AML-193 (cell line): ENCODE measurements at places on chromosomes 6 and 20.

DNA sequence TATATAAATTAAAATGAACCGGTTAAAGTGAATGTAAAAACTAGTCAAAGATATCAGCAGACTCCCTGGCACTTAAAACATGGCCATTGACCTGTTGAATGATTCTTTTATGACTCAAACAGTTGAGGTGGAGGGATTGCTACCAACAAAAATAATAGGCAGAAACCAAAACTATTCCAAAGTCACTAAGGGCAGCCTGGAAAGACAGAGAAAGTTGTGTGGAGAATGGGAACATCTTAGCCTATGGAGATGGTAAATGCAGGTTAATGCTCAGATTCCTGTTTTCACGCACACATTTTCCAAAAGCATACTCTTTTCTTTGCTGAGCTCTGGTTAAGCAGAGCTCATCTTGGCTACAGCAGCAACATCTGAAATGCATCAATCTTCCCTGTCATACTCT lies 553.5 kb downstream of the HACE1 start:
- no peak for DNase-seq

DNA sequence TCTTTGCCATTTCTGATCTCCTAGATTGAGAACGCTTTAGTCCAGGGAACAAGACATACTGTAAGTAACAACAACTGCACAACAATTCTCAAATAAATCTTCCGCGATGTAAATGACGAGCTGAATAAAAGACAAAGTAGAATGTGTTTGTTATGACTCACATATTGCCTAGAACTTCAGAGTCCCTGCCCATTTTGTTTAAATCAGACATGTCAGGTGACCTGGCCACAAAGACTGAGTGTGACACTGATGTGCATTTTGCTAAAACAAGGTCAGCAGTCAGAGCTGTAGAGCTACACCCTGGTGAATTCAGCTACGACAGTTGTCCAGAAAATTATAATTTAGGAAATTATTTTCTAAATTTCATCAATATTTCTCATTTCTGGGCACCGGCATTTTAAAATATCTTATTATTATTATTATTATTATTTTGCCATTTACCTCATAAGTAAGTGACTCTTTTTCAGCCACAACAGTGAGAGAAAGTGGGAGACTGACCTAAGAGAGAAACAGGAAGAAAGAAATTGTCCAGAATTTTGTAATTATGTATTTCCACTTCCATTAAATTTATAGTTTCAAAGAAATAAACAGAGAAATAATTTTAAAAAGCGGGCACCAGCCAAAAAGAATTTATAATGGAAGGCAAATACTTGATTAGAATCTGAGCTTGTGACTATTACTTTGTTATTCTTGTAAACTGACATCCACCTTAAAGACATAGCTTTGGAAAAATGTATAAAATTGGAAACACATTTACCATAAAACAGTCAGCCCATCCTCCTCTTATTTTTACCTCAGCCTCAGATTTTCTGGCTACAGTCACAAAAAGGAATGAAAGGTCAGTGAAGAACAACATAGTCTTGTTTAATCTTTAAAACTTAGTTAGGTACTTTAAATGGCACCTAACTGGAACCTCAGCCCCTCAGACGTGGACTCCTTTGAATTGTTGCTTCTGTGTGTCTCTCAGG lies 157.0 kb upstream of the CITED2 start:
- no peak for DNase-seq

DNA sequence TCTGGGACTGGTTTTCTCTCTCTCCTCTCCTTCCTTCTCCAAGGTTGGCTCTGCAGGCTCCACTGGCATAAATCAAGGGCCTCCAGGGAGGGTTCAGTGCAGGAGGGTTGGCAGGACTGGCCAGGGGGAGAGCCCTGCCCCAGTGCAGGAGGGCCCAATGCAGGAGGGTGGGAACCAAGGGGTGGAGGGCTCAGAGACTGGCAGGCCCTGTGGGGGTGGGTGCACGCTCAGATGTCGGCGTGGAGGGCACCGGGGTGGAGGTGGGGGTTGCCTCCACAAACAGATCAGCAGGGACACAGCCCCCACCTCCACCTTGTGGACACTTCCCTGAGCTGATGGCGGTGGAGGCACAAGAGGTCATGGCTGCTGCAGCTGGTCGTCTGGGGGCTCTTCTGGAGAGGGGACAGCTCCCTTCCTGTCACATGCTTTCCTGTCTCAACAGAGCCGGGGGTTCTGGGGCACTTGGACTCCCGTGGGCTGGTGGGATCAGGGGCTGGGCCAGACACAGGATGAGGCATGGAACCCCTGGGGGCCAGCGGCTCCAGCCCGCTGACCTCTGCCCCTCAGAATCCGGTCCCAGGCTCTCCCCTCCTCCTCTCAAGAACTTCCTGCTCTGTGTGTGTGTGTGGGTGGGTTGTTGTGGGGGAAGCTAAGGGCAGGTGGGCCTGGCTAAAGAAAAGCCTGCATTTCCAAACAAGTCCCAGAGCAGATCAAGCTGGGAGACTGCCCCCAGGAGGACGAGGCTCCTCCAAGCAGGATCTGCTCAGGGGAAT lies 2.7 kb upstream of the ABHD16B start:
- DNase-seq, result no peak

GRCh38 chr6:39777218-39777617 lies 15.0 kb upstream of the DAAM2 start:
- DNase-seq, result no peak

GRCh38 chr6:27874016-27874415 lies 38.2 kb downstream of the OR2B2 start:
- DNase-seq, result peak; percentile 38

DNA sequence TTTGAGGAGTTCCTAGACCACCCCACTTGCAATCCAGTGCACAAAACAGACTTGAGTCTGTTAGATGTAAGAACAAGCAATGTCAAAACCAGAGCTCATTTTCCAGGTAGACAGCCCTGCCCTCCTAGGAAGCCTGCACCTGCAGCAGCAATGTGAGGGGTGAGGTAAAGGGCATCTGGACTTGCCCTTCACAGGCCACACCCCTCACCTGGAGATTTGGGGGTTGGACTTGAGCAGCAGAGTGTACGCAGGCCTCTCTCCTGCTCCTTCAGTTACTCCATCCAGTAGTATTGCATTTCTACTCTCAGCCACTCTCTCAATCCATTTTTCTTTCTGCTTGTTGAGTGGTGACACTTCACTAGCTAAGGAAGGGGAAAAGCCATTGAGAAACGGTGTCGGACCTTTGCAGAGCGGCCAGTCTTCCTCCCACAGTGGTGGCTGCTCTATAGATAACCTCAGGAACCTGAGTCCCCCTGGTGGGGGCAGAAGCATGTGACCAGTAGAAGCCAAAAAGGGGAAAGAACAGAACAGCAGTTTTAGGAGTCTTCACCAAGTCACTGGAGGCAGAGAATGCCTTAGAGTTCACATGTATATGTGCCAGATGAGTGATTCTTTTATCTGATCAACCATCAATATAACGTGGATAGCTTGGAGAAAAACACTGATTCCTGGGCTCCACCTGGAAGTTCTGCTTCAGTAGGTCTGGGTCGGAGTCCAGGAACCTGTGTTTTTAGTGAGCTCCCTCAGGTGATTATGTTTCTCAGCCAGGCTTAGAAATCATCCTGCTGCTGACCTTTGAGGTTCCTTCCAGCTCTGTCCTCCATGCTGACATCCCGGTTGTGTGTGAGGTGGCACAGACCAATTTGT lies 28.0 kb downstream of the ARFGEF2 start:
- no peak for DNase-seq

DNA sequence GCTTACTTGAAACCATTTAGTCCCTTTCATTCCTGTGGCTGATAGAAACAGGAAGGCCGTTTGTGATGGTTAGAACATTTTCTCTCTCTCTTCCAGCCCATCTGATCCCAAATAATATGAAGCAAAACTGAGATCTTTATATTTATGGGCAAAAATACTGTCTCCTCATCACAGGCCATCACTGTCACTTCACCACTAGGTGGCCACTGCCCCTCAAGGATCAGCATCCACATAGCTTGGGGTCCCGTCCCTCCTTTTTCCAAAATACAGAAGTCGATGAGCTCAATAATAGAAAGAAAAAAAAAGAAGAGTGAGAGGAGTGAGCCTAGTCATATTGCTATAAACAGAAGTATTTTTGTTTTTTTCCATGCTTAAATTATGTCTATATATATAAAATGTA lies 46.4 kb upstream of the LAMP5 start:
- peak; percentile 20 for DNase-seq

- no peak for DNase-seq
Measured at GRCh38 chr6:133099573-133099972, 141.6 kb upstream of the EYA4 start.

DNA sequence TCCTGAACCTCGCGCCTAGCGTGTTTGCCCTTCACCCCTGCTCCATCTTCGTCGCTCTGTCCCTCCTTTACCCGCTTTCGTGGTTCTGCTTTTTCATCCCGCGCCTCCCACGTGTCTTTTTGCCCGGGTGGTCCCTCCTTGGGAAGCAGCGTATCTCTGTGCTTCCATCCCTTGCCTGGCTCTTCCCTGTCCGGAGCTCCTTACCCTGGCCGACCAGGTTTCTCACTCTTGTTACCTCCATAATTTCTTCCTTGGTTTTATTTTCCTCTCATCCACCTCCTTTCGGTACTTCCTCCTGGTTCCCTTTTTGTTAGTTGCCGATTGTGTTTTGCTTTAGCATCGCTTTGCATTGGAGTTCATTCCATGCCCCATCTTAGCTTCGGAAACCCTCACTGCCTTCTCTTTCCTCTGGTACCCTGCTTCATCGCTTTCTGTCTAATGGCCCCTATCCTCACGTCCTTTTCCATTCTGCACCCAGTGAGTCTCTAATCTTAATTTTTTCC lies 735 bp downstream of the FAM135A start:
- DNase-seq, result no peak

DNA sequence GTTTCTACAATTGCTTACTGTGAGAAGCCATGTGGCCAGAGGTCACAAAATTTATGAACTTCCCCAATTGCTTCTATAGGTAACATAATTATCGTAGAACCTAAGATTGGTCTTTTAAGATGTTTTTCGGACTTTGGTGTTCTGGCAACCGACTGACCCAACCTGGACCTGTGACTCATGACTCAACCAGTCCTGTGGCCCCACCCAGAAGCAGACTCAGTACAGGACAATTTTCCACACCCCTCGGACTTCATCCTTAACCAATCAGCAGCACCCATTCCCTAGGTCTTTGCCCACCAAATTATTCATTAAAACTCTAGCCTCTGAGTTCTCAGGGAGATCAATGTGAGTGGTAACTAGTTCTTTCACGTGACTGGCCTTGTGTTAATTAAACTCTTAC lies 26.4 kb upstream of the AKAP12 start:
- DNase-seq, result no peak

DNA sequence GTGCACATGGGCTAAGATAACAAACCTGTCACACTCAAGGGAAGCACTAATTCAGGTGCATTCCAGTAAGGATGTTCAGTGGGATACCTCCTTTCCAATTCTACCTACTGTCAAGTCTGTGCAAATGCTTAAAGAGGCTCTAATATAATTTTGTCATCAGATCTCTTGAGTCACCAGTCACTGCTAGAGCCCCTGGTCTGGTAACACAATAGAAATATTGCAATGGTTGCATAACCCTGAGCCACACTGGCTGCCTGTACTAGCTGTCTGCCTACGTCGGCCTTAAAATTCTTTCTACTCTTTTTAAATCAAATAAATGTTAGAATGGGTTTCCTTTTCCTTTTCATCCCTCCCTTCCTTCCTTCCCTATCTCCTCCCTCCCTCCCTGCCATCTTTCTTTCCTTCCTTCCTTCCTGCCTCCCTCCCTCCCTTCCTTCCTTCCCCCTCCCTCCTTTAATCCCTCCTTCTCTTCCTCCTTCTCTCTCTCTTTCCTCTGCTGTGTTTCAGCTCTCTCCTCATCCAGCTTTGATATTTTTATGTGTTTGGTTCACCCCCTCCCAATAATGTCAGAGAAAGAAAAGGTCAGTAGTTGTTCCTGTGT lies 28.1 kb upstream of the OLIG3 start:
- DNase-seq, result no peak

- no peak for DNase-seq
Measured at GRCh38 chr6:108661430-108661829, 100.7 kb downstream of the FOXO3 start.

DNA sequence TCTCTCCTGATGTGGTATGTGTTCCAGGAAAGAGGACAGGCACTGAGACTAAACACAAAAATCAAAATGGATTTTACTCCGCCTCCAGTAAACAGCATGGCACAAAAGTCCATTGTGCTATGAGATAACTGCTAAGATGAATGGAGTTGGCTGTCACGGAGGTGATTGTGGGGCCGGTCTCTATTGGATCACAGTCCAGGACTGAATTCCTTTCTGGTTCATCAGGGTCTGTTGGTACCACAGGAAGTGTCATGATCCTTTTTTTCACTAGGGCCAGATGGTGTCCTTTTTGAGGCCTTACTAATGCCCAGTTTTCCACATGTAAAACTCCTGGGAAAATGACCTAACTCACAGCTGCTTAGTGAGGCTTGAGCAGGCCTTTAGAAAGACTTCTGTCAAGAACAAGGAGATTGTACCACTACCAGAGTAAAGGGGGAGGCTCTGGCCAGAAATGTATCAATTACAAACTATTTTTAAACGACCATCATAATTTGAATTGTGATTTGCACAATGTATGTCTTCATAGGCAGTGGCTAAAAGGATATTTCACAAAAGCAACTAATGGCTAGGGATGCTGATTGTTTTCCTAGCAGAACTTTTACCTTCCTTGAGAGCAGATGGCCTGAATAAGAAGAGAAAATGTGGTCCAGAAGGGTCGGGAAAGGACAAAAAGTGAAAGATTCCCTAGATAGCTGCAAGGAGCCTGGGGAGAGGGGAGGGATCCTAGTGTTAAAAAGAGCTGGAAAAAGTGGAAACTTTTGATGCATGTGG lies 192.2 kb upstream of the POU3F2 start:
- DNase-seq, result no peak

- DNase-seq, result no peak
Measured at GRCh38 chr20:14918976-14919375, 581.6 kb upstream of the FLRT3 start.

- DNase-seq, result no peak
Measured at GRCh38 chr6:52643158-52643557, 27.8 kb upstream of the TMEM14A start.

- no peak for DNase-seq
Measured at GRCh38 chr6:19866173-19866984, 29.2 kb downstream of the ID4 start.

GRCh38 chr20:3367089-3367488 lies 40.4 kb downstream of the DNAAF9 start:
- DNase-seq, result no peak

GRCh38 chr20:20318365-20319161 lies 49.3 kb upstream of the INSM1 start:
- peak; percentile 61 for DNase-seq

DNA sequence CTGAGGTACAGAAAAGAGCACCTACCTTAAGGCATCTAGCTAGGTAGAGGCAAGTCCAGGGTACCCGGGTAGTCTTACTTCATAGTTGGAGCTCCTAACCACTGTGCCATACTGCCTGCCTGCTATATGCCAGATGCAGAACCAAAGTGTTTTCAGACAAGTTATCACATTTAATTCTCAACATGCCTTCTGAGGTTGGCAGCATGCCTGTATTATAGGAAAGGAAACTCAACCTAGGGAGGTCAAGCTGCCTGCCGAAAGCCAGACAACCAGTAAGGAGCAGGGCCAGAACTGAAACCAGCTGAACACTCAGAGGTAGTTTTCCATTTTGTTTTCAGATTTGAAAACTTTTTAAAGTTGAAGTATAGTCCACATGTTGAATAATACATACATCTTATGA lies 5.4 kb downstream of the CTNNBL1 start:
- DNase-seq, result no peak
